GM12865 (cell line): ENCODE measurements at places on chromosomes 13 and 19.

- DNase-seq, result no peak
These were observed 12.8 kb downstream of the MEDAG start for GRCh38 chr13:30918662-30919405.

DNA sequence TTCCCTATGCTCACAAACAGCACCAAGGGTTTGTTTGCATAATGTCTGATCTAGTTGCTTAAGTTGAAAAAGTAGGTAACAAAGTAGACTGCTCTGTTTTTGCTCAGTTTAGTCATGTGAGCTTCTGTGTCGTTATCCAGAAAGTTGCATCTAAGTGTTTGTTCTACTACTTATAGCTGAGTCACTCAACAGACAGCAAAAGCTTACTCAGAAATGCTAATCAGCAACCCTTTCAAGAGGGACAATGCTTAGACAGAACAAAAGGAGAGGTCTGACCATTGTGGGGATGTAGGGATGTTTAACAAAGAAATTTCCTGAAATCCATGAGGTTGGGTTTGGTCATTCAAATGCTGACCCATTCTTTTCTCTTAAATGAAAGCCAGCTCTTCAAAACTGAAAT is 106.4 kb downstream of the ATP8A2 start:
- no peak for DNase-seq

DNA sequence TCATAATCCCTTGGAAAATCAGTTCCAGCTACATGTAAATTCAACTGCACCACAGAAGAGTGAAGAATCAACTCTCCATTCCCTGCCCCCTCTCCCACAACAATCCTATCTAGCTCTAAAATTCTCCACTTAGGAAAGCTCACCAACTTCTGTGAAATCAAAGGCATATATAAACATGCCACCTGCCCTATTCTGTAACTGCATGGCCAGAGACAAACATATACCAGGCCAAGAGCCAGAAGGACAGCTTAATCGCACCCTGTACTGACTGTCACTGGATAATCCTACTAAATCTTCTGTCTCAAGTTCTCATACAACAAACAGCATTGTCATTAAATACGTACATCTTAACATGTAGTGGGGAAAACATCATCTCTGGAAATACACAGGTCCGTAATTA is 58.2 kb upstream of the EEF1AKMT1 start:
- no peak for DNase-seq

- no peak for DNase-seq
These were observed 6.5 kb upstream of the SIN3B start for GRCh38 chr19:16822648-16823047.
